ENCODE measurements at places on chromosomes 6 and 20. TPM values are rescaled to one million over a fixed set of nuclear protein-coding genes. Genes with fewer than 3 reads are reported as not detected.

DNA sequence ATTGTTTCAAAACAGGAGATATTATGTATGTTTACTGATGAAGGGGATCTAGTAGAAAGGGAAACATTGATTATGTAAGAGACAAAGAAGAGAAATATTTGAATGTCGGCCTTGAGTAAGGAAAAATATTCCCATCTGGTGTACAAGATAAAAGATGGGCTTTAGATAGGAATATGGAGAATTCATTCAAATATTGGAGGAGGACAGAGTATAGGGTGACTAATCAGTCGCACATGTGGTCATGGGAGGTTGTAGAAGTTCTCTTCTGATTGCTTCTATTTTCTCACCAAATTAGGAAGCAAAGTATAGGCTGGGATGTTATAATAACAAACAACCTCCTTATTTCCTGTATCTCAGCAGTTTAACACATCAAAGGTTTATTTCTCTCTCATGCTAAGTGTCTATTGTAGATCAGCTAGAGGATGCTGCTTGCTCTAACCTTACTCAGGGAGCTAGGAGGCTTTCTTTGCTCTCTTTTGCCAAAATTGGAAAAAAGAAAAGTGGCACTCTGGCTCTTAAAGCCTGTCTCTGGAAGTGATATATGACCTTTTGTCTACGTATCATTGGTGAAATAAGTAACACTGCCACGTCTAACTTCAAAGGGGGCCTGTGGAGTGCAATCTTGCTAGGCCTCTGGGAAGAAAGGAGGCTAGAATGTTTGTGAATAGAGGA is 1.2 kb upstream of the HDDC2 start:
- DNase-seq = no peak

DNA sequence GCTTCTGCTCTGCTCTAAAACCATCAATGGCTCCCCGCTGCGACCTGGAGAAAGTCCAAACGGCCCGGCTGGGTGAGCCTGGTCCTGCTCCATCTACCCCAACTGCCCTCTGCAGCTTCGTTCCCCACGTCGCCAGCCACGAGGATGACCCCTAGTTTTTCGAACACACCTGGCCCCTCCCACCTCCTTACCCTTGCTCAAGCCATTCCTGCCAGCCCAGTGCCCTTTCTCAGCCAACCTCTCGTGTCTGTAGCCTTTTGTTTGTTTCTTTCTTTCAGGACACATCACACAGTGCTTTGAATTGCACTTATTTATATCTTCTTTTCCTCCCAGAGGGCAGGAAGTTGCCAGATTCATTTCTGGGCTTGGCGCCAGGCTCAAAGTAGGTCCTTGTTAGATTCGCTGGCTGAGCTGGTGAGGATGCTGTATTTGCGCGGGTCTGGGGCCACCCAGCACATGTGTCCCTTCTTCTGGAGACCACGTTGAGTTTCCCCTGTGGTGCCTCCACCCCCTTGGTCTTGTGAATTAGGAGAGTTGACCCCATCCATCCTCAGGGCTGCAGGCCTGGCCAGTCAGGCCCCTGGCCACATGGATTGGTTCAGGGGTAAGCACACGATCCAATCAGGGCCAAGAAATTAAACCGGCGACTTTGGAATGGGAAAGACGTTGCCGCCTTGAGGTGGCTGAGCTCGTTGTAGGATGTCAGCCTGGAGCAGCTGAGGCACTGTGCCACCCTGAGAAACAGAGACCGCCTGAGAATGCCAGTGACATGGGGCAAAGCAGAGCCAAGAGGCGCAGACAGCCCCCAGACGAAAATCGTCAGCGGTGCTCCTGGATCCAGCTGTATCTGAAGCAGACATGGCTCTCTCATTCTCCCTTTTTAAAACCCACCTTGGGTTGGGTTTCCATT is 156.0 kb downstream of the CEBPB start:
- no peak for DNase-seq

GRCh38 chr20:62826646-62827310 is 9.9 kb downstream of the COL9A3 start:
- no peak for DNase-seq

- DNase-seq = no peak
These were observed 30.6 kb upstream of the MYLK2 start for GRCh38 chr20:31788578-31788977.

The BMP6 gene
- 3.2 TPM for total RNA-seq

The RAD21L1 gene
- total RNA-seq = not detected

The SEL1L2 gene
- not detected for total RNA-seq

The OVOL2 gene
- total RNA-seq = 9.3 TPM

The ESR1 gene
- total RNA-seq = 50.3 TPM

All from vagina (tissue), 2 donors.